ENCODE measurements at places on chromosomes 3 and 15. TPM values are rescaled to one million over a fixed set of nuclear protein-coding genes. Genes with fewer than 3 reads are reported as not detected.

BNC1 gene
- not detected for total RNA-seq

GRCh38 chr3:145767909-145768308 lies 393.1 kb downstream of the PLOD2 start:
- H3K27me3 ChIP-seq = no peaks in the 10 kb centered on the region
- no peak overlapping the region for H3K4me3 ChIP-seq
- H3K27ac ChIP-seq = no peak overlapping the region
- no peak for DNase-seq
- H3K4me1 ChIP-seq = no peaks in the 10 kb centered on the region

DNA sequence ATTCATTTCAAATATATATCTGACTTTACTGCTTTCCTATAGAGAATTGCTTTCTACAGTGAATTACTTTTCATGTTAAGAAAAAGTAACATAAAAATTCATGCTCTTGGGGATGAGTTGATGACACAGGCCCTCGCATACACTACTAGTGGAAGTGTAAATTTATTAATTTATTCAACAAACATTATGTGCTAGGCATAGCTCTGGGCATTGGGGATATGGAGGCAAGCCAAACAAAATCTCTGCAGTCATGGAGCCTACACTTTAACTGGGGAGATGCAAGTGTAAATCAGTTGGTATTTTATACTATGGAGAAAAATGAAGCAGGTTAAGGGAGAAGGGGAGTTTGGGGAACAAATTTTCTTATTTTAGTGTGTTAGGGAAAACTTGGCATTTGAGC lies 340.7 kb downstream of the RAP2B start:
- no peaks in the 10 kb centered on the region for H3K27me3 ChIP-seq
- no peaks in the 10 kb centered on the region for H3K4me1 ChIP-seq
- DNase-seq = no peak
- H3K27ac ChIP-seq = no peak overlapping the region
- no peaks in the 10 kb centered on the region for H3K36me3 ChIP-seq

DNA sequence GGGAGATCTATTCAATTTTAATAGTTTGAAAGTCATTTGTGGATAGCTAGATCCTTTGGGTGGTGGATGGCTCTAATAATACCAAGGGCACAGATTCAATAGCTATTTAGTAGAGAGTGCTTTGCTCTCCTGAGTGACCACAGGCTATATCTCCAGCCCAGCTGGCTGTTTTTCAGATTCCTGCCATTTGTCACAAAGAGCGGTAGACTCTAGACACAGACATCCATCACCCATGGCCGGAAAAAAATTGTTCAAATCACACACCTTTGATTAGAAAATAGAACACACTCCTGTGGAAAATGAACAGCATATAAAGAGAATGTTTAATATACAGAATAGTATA lies 171.6 kb upstream of the MITF start:
- no peaks in the 10 kb centered on the region for H3K36me3 ChIP-seq
- no peak overlapping the region for H3K27ac ChIP-seq
- no peak for DNase-seq
- no peaks in the 10 kb centered on the region for H3K27me3 ChIP-seq
- H3K4me3 ChIP-seq = no peak overlapping the region

GRCh38 chr3:183161552-183162336 lies 790 bp downstream of the LAMP3 start:
- H3K4me3 ChIP-seq = peak overlapping the region; percentile 43
- no peaks in the 10 kb centered on the region for H3K36me3 ChIP-seq
- H3K27me3 ChIP-seq = peaks cover 28% of the 10 kb centered on the region

DNA sequence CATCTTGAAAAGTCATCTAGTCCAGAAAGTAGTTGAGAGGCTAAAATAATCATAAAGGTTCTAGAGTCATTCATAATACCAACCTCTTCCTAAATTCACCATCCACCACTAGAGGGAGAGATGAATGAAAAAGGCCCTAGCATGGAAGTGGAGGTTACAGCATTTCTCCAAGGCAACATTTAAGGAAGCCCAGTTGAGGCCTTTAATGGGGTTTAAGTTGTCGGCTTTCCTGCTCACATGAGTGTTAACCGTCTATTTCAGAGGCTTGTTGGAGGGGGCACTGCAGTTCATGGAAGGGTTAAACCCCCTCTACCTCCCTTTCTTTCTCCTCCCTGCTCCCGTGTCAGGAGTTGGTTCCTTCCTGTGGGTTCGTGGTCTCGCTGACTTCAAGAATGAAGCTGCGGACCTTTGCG lies 3.8 kb upstream of the SLCO3A1 start:
- no peak for DNase-seq
- H3K4me3 ChIP-seq = no peak overlapping the region
- peaks cover 6% of the 10 kb centered on the region for H3K4me1 ChIP-seq
- no peaks in the 10 kb centered on the region for H3K36me3 ChIP-seq

DNA sequence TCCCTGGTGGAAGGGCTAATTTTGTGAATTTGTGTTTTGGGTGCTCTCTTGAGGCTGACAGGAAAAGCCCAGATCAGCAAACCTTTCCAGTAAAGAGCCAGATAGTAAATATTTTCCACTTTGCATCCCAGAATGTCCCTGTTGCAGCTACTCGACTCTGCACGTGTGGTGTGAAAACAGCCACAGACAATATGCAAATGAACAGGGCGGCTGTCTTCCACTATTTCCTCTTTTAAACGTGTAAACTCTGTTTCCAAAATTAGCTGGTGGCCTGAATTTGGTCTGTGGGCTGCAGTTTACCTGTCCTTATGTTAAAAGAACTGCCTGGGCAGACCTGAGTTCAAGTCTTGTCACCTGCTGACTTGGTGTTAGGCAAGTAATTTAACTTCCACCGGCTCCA lies 202.7 kb downstream of the EDEM1 start:
- no peaks in the 10 kb centered on the region for H3K4me1 ChIP-seq
- H3K27me3 ChIP-seq = no peaks in the 10 kb centered on the region
- DNase-seq = no peak
- no peak overlapping the region for H3K27ac ChIP-seq
- H3K36me3 ChIP-seq = no peaks in the 10 kb centered on the region
